Colonic mucosa (tissue), 4 donors: ENCODE measurements at places on chromosomes 12 and 14.

GRCh38 chr12:1657688-1658087 is 28.7 kb downstream of the WNT5B start:
- DNase-seq: no peak

- peak; percentile 89 for DNase-seq
Observed at GRCh38 chr14:103500148-103500990, 22.3 kb downstream of the CKB start.

DNA sequence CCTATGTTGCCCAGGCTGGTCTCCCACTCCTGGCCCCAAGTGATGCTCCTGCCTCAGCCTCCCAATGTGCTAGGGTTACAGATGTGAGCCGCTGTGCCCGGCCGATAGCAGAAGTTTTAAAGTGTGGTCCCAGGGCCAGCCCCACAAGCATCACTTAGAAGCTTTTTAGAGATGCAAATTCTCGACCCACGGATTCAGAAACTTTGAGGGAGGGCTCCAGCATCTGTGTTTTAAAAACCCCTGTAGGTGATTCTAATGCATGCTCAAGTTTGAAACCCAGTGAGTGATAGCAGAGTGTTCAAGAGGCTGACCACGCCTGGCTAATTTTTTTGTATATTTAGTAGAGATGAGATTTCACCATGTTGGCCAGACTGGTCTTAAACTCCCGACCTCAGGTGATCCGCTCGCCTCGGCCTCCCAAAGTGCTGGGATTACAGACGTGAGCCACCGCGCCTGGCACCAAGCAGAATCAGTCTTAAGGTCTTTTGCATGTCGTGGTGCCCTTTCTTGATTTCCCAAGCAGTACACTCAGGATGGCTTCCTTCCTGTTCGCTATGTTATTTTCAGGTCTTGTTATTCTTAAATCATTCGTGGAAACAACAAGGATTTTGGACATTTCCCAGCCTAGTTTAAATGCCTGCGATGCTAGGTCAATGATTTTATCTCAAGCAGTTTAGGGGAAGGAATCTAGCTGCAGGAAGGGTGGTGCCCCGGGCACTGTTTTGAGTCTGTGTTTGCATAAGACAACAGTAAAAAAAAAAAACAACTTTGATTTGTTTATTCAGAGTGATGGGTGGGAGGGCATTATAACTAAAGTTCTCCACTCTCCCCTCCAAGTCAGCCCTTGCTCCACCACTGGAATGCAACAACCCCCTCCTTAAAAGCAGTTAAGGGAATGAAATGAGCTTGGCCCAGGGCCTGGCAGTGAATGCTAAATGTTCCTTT is 9.2 kb upstream of the RILPL2 start:
- DNase-seq: no peak

DNA sequence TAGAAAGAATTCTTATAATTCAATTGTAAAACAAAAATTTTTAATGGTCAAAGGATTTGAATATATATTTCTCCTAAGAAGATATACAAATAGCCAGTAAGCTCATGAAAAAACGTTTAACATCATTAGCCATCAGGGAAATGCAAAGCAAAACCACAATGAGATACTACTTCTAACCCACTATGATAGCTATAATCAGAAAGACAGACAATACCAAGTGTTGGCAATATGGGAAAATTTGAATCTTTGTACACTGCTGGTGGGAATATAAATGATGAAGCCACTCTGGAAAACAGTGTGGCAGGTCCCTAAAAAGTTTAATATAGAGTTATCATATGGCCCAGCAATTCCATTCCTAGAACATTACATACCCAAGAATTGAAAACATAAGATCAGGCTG is 25.4 kb downstream of the RALGAPA1 start:
- DNase-seq: no peak

DNA sequence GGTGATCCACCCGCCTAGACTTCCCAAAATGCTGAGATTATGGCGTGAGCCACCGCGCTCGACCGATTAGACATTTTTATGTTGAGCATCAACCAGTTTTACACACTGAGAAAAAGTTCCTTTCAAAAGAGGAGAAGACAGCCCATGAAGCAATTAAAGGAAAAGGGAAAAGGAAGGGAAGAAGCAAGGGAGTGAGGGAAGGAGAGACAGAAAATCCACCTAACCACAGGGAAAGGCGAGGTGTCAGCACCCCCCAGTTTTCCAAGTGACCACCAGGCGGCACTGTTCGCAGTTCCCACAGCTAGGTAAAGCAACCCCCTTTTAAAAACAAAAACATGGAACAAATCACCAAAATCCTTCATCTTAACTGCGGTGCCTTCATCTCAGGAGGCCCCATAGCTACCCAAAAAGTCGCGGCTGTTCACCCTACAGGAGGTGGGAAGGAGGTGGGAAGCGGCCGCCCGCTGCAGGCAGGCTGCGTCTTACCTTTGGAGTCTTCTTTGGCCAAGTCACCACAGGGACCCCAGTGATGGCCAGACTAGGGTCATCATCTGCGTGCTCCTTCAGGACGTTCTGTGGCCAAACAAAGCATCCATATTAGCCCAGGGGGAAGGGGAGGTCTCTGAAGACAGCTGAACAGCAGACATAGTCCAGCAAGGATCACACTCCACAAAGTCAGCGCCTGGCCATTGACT is 86.6 kb downstream of the KDM2B start:
- DNase-seq: peak; percentile 43
